ENCODE measurements at places on chromosomes 3 and 15.

- DNase-seq: no peak
Observed at GRCh38 chr15:63626955-63627354, 29.8 kb downstream of the FBXL22 start.

DNA sequence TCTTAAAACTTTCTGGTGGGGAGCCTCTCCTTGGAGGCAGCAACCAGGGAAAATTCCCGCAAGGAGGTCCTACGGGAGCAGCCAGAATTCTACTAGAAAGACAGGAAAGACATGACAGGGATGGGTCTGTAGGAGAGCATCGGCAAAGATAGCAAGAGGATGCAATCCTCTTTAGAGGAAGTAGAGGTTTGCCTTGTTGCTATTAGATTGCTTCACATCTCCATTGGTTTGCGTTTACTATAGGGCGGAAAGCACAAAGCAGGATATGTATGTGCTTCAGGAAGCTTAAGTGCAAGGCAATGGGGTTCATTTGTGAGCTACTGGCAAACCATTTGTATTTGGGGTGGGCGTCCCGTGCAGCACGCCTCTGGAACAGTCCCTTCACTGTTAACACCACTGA is 193.0 kb downstream of the RORA start:
- no peak for DNase-seq

DNA sequence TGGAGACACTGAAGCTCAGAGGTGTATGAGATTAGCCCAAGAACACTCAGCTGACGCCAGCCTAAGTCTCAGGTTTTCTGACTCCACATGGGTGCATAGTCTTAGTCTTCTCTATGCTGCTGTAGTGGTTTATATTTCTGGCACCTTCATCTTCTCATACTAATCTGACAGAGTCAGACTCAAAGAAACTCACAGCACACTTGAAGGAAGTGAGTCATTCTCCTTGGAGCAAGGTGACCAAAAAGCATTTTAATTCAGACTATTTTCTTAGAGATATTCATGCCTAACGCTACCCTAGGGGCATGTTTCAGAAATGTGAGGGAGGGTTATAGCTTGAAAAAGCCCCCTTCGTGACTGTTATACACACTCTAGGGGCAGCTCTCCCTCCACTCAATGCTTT is 775.3 kb upstream of the ARPP21 start:
- DNase-seq: no peak

GRCh38 chr3:126125341-126125740 is 41.4 kb upstream of the SLC41A3 start:
- no peak for DNase-seq

- peak; percentile 79 for DNase-seq
Observed at GRCh38 chr15:55846116-55846707, 103.3 kb upstream of the PRTG start.

DNA sequence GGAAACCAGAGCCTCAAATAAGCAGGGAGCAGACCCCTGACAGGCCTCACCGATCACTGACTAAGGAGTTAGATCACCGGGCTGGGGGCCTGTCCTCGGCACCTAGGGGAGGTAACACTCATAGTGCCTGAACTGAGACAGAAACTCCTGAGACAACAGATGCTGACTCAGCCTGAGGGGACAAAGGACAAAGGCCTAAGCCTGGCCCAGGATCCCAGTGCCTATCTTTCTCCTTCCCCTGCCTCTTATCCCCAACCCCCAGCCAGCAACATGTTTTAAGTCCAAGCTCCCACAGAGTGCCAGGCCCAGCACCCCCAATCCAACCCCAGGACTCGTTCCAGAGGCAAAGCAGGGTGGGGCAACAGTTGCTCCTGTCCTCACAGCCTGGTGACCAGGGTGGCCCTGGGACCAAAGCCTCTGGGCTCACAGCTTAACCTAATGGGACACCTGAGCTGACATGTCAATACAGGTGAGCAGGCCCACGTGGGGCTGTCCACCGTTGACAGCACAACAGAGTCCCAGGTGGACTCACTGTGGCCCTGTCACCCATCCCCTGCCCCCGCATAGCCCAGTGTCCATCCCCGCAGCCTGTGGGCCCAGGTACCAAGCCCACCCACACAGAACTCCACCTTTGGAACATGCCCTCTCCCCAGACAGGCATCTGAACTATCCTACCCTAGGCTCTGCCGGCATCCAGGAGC is 37.4 kb downstream of the ADCY5 start:
- no peak for DNase-seq

DNA sequence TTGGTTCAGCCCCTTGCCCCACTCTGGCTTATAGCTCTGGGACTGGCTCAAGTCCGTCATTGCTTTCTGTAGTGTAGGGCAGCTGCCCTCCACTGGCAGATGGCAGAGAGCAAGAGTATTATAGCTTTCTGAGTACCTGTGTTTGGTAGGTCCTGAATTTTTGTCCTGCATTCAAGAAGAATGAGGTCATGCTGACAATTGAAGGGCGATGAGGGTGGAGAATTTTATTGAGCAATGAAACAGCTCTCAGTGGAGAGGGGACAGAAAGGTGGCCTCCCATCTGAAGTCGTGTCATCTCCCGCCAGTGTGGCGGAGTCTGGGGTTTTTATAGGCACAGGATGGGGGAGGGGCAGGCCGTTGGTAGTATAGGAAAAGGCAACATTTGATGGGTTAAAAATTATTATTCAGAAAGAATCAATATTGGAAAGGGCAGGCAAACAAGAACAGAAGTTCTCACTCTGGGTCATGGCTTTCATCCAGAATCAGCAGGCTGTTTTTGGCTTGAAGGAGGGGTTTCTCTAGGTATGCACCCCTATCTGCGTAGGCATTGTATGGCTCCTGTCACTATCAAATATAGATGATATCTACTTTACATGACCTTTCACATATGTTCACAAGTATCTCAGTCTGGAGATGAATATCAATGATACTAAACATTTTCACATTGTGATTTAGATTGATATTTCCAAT is 1239.7 kb upstream of the ALCAM start:
- DNase-seq: no peak

DNA sequence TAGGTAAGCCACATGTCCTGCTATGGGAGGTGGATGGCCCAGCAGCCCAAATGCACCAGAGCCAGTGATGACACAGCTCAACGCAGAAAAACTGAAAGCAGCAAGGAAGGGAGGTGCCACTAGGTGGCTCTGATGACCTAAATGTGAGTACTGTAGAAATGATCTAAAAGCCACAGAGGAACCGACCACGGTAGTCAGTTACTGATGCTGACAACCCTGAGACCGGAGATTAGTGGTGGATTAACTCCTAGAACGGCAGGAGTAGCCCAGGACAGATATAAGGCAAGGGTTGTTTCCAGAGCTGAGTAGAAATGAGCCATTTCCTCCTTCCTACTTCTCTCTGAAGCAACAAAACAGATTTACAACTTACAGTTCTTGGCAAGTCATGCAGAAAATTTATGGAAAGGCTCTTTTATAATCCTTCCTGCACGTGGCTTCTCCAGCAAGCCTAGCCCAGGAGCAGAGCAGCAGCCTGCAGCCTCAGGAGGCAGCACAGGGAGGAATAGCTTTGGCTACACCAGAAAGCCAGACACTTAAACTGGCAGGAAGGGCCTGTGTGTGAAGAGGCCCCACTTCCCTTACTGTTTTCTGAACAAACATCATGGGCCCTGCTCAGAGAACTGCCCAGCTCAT is 13.1 kb downstream of the FBXL22 start:
- DNase-seq: peak; percentile 77
